Liver (tissue), 10 donors: ENCODE measurements at places on chromosomes 7 and 10. TPM values are rescaled to one million over a fixed set of nuclear protein-coding genes. Genes with fewer than 3 reads are reported as not detected.

The TMEM229A gene
- not detected for total RNA-seq

The CFTR gene
- total RNA-seq, result 0.75 TPM

The GDF10 gene
- 0.28 TPM for total RNA-seq

The NCAPG2 gene
- total RNA-seq, result 4.6 TPM

The IDI1 gene
- 264 TPM for total RNA-seq

The LIPF gene
- not detected for total RNA-seq

The ALOX5 gene
- total RNA-seq, result 16.9 TPM
